ENCODE measurements at places on chromosomes 4 and X.

GRCh38 chr4:917466-917865 lies 14.7 kb downstream of the GAK start:
- no peak for DNase-seq

DNA sequence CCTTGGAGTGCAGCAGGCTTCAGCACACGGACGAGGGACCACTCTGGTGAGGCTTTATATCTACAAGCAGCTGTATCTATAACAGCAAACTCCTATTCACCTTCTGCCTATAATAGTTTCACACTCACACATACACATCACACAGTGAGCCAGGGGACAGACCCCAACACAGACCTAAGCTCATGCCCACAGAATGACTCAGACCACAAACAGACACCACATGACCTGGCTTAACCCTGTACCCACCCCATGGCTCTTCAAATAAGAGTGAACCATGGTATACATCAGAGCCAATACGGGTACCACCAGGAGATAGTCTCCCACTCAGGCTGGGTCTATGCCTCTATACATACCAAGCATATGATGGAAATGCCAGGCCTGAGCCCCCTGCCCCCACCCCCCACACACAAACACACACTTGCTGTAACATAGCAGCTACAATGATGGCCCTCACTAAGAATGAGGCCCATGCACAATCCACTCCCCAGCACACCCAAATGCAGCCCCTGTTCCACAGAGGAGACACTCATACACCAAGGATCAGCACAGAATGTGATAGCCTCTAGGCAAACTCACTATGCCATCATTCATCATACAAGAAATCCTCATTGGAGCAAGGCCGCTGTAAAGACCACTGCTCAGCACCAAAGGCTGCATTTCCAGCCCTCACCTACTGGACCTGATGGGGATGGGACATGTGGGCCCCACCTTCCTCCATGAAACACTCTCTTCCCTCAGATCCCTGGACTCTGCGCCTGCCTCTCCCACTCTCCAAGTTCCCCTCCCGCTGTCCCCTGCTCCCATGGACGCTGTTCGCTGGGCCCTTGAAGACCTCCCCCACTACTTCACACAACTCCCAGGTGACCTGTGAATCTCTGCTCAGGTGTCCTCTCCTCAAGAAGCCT lies 62.1 kb upstream of the XIAP start:
- no peak for DNase-seq

- DNase-seq, result no peak
Measured at GRCh38 chrX:72685810-72686456, 28.2 kb downstream of the PHKA1 start.

DNA sequence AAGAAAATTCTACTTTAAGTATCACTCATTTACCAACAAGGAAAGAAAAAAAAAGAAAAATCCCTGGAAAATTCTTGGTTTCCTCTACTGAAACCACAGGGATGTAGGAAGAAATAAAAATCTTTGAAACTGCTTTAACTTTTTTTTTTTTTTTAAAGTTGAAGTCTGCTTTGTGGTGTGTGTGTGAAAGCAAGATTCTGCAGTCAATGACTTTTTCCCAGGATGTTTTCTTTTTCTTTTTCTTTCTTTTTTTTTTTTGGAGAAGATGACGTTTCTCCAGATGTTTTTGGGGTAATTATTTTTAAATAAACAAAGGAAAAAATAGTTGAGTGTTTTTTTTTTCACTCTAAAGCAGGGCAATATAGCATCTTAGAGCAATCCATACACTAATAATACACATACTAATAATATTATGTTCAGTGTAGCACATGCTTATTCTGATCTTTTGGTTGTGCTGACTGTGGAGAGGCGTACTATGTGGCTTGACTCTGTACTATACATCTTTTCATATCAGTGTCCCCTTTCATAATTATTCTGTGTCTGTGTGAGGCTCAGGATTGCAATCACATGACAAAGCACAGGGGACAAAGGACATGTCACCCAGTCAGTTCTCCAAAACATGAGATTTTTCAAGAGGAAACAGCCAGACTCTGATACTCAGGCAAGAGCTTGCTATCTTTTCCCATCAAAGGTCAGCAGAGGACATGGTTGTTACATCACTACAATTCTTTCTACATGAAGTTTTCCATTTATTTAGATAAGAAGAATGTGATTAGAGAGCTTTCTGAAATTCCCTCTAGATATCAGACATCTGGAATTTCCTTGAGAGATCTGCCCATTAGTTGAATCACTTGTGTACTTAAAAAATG lies 111.0 kb downstream of the PDE5A start:
- no peak for DNase-seq

DNA sequence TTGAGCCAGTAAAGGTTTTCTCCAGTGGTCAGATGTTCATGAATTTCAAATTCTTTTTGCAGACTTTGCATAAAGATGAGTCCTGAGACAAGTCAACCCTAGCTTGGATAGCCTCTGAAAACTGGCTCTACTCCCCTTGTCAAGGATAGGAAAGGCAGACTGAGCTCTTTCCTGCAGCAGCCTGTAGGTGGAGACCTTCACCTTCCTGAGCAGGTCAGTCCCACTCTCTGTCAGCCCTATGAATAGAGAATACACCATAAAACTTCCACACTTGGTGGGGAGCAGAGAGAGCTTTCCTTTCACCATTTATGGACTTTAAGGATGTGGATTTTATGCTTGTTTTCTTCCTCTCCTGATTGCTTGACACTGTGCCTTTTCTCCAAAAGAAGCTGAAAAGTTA lies 41.9 kb downstream of the PCDH19 start:
- no peak for DNase-seq

DNA sequence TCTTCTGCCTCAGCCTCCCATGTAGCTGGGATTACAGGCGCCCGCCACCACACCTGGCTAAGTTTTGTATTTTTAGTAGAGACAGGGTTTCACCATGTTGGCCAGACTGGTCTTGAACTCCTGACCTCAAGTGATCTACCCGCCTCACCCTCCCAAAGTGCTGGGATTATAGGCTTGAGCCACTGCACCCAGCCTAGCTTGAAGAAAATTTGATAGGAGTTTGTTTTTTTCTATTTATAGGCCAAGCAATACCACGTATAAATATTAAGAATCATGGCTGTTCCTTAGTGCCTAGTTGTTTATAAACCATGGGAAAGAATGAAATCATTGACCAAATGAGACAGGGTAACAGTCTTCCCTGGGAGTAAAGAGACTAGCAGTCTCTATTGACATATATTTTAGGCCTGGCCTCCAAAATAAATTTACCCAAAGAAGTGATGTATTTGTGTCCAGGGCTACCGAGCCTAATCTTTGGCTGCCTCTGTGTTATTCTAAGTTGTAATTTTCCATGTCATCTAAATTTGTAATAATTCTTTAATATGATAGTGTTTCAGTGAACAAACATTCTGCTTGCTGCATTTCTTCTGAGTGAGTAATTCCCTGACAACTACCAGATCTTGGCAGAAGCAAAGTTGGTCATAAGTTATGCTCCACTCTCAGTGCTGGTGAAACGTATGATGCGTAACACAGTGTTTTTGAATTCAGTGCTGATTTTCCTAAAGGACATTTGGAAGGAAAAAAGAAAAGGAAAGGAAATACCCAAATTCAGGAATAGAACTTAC lies 10.3 kb downstream of the PKD2 start:
- DNase-seq, result no peak

- no peak for DNase-seq
Measured at GRCh38 chr4:182642831-182643230, 274.4 kb downstream of the DCTD start.

DNA sequence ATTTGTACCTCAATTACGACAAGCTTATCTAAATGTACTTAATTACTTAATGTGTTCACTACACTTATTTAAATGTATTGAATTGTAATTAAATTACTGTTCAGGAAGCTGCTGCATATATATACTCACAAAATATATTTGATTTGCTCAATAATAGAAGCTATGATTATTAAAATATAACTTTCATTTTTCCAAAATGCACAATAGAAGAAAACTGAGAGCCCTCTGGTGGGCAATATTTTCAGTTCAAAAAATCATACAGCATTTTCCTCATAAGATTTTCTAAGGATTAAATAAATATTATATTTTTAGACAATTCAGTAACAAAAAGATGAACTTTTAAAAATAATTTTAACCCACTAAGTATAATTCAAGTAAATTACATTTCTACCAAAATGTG lies 217.3 kb downstream of the DKK2 start:
- no peak for DNase-seq

DNA sequence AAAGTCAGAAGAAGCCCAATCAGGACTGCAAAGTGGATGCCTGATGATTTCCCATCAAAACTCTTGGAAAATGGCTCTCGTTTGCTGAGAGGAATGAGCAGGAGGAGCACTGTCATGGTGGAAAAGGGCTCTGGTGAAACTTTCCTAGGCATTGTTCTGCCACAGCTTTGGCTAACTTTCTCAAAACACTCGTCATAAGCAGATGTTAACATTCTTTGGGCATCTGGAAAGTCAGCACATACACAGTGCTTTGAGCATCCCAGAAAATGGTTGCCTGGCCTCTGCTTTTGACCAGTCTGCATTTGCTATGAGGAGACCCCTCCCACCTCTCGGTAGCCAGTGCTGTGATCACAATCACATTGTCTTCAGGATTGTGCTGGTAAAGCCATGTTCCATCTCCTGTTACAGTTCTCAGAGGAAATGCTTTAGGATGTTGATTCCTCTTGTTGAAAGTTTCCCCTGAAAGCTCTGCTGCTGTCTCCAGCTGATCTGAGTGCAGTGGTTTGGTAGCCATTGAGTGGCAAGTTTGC lies 25.2 kb upstream of the TBC1D14 start:
- DNase-seq, result no peak

- no peak for DNase-seq
Measured at GRCh38 chr4:129223945-129224344, 128.0 kb downstream of the C4orf33 start.

DNA sequence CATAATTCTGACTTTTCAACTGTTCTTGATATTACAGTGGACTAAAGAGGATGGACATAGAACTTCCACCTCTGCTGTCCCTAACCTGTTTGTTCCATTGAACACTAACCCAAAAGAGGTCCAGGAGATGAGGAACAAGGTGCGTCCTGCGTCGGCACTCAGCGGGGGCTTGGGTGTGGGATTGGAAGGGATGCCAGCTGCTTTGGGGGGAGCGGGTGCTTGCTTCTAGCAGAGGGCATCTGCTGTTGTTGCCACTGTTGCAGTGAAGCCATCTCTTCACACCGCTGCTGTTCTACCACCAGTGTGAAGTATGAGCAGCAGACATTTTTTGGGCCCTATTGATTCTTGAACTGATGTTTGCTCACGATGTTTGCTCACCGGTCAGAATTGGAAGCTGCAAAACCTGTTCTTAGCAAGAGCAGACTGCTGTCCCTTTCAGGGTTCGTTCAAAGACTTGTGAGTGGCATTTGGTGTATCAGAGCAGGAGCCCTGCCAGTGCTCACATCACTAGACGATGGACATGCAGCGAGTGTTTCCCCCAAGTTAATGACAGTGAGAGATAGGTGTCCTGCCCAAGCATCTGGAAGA lies 55.4 kb downstream of the NOP14 start:
- DNase-seq, result no peak

- DNase-seq, result no peak
Measured at GRCh38 chr4:88672987-88673386, 24.6 kb downstream of the NAP1L5 start.

DNA sequence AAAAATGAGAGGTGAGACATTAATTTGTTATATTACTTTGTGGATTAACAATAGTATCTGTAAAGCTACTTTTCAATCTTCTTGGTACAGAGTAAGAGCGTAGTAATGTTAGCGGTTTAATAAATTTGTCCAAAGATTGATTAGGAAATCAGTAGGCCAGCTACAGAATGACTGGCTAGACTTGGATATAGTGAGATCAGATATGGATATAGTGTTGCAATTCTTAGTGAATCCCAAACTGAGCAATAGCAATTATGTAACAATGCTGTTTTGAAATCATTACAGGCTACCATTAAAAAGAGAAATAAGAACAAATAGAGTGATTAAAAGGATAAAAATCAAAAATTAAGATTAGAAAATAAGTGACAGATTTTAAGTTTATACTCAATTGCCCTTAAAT lies 847 bp upstream of the UGT2A2 start:
- no peak for DNase-seq

Data from activated gamma-delta T cell treated with Interleukin-2 at 50 U/mL for 16 hours (primary cell).